ENCODE measurements at places on chromosomes 1 and 21.

- no peak for DNase-seq
These were observed 30.3 kb downstream of the MAP3K21 start for GRCh38 chr1:233357595-233358397.

- no peak for DNase-seq
These were observed 125.6 kb upstream of the ADAR start for GRCh38 chr1:154733621-154734020.

DNA sequence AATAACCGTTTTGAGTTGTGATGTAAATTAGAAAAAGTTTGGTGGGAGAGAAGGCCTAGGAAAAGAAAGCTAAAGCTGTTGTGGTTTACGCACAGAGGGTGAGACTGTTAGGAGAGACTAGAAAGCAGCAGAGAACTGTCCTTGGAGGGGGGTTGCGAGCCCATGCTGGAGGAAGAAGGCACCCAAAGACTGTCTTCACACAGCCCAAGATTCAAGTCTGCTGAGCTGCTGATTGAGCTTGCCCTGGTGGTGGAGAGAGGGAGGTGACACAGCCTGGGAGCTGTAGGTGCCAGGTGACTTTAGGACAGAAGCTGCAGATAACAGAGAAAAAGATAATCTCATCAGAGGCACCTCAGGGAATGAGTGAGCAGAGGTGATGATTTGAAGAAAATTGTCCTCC, 18.3 kb upstream of the TLR5 start:
- no peak for DNase-seq

- no peak for DNase-seq
These were observed 9.2 kb downstream of the CLDN8 start for GRCh38 chr21:30206551-30207251.

DNA sequence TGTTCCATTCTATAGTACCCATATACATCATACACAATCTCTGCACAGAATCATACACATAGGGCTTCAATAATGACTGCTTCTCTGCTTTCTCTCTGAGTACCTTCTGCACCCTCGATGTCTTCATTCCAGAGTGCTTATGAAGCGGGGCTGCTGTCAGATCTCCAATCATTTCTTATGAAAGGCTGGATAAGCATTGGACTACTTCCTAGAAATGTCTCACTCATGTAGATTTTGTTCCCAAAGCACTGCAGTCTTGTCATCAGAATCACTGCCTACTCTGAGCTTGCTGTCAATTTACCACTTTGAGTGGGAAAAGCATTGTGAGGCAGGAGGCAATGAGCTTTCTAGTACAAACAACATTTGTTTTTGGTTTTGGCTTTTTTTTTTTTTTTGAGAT, 179.0 kb downstream of the SLC35F3 start:
- no peak for DNase-seq
